ENCODE measurements at places on chromosomes 3 and 15.

GRCh38 chr3:13197795-13198194 is 124.6 kb upstream of the IQSEC1 start:
- DNase-seq, result no peak

- no peak for DNase-seq
Measured at GRCh38 chr3:138406606-138407005, 27.8 kb upstream of the ESYT3 start.

GRCh38 chr15:51199541-51199940 is 104.8 kb upstream of the TNFAIP8L3 start:
- DNase-seq, result no peak

DNA sequence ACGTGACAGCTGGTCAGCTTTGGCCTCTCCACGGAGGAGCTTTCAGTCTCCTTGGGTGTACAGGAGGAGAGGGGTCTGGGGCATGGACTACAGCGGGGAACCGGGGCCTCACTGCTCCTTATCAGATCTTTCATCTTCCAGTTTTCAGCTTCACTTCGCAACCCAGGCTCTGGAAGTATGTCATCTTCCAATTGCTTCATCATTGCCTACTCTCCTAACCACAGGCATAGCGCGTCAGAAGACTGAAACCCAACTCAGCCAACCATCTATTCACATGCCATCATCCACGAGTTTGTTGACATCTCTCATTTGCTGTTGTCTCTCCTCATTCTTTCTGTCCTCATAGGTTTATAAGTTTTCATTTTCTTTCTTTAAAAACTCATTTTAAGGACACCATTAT is 119.5 kb downstream of the MYLK start:
- DNase-seq, result no peak

DNA sequence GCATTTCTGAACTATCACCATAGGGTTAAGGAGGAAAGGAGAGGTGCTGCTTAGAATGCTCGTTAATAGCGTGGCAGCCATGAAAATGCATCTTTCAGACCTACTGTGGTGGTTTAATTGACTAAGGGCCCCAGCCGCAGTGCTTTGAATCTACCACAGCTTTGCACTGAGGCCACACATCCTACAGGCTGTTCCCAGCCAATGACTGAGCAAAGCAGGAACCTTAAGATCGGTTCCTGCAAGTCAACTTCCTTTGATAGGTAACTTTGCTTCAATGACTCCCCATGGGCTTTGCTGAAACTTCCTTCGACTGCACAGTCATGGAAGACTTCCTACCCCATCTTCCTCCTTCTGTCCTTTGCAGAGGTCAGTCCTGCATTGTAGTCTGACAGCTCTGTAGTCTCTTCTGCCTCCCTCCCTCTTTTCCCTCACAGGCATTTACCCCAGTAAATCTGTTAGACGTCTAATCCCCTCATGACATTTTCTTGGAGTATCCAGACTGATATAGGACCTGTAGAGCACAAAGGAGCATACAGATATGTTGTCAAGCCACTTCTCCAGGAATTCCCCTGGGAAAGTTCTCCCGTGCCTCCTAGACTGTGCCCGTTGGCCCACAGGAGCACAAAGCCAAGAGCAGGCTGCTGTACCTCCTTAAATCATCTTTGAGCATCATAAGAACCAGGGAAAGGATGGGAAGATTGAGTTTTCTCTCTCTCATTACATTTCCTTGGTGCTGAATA is 2.6 kb upstream of the BCL2A1 start:
- DNase-seq, result no peak

GRCh38 chr15:95148183-95148582 is 916.8 kb downstream of the MCTP2 start:
- DNase-seq, result no peak

GRCh38 chr3:102089904-102090720 is 240.8 kb downstream of the NFKBIZ start:
- DNase-seq, result no peak

DNA sequence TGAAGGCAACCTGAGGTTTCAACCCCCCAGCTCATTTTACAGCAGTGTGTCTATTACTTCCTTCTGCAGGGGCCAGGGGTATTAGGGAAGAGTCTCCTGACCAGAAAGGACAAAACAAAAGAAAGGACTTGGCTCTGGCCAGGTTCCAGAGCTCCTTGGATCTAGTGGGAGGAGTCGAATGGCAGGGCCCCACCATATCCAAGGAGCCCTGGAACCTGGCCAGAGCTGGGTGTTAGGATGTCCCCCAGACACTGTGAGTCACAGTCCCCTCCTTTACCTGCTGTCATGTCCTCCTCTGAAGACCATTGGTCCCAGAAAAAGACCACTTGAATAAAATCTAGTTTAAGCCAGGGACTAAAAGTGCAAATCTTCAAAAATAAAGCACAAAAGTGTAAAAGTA is 113.2 kb downstream of the EEFSEC start:
- DNase-seq, result no peak

DNA sequence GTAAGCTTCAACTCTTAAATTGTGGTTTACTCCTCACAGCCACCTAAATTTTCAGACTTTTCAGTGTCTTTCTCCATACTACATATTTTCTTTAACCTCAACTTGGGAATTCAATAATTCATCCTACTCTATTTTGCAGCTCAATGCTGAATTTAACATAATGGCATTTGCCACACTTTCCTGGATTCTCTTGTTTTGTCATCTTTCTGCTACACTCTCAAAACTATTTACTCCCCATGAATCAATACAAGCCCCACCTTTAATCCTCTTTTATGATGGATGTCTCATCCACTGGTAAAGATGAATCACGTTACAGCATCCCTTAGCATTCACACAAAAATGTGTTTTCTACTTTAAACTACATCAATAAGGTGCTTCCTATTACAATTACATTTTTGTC is 19.6 kb upstream of the CHMP2B start:
- no peak for DNase-seq

- no peak for DNase-seq
Measured at GRCh38 chr15:82081914-82082762, 36.3 kb upstream of the MEX3B start.

- no peak for DNase-seq
Measured at GRCh38 chr3:154657218-154657617, 227.2 kb upstream of the GPR149 start.

DNA sequence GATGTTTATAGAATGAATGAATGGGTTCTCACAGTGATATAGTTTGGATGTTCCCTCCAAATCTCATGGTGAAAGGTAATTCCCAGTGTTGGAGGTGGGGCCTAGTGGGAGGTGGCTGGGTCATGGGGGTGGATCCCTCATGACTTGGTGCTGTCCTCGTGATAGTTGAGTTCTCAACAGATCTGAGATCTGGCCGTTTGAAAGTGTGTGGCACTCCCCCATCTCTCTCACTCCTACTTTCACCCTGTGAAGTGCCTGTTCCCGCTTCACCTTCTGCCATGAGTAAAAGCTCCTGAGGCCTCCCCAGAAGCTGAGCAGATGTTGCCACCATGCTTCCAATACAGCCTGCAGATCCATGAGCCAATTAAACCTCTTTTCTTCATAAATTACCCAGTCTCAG is 170.8 kb upstream of the LINGO1 start:
- no peak for DNase-seq

DNA sequence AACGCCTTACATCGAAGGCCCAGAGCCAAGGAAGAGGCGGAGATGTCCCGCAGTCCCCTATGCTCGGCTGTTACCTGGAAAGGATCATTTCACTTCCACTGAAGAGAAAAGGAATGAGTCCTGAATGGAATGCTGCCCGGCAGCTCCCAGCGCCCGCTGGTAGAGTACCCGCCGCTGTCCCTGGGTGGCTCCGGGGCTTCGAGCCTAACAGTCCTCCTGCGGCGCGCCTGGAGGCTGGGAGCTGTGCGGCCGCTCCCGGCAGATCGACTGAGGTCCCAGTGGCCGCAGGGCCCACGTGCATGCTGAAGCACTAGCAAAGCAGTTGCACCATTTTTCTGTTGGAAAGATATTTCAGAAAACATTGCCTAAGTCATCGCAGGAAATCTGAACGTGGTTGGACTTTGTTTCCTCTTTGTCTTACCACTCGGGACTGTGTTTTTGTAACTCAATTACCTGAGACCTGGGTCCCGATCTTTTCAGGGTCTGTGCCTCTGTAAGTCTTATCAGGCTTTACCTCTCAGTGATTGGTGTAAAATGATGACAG is 984 bp downstream of the RNU6-1 start:
- peak; percentile 61 for DNase-seq

- DNase-seq, result no peak
Measured at GRCh38 chr3:89165636-89166263, 58.3 kb downstream of the EPHA3 start.

GRCh38 chr15:61038387-61038786 is 190.7 kb downstream of the RORA start:
- DNase-seq, result no peak

- no peak for DNase-seq
Measured at GRCh38 chr3:126826693-126827092, 122.7 kb downstream of the CHCHD6 start.

GRCh38 chr3:127233371-127233770 is 40.4 kb downstream of the PRR23E start:
- DNase-seq, result peak; percentile 47

- DNase-seq, result no peak
Measured at GRCh38 chr3:169348929-169349621, 314.4 kb downstream of the MECOM start.
